NCI-H510A (cell line): ENCODE measurements at places on chromosomes 5 and 9.

DNA sequence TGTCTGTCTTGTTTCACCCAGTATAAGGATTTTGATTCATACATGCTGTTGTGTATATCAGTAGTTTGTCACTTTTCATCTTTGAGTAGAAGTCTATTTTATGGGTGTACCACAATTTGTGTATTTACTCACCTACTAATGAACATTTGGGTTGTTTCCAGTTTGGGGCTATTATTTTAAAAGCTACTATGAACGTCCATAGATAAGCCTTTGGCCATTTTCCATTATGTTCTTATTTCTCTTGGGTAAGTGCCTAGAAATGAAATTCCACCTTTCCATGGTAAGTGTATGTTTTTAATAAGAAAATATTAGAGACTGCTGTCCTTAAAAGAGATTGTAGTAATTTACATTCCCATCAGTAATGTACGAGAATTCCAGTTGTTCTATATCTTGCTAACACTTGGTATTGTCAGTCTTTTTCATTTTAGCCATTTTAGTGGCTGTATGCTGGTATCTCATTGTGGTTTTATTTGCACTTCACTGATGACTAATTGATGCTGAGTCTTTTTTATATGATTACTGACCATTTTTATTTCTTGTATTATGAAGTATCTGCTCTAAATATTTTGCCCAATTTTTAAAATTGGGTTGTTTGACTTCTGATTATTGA lies 17.9 kb upstream of the PDE8B start:
- DNase-seq = no peak

- no peak for DNase-seq
Observed at GRCh38 chr5:73117088-73117740, 3.2 kb upstream of the TMEM171 start.

DNA sequence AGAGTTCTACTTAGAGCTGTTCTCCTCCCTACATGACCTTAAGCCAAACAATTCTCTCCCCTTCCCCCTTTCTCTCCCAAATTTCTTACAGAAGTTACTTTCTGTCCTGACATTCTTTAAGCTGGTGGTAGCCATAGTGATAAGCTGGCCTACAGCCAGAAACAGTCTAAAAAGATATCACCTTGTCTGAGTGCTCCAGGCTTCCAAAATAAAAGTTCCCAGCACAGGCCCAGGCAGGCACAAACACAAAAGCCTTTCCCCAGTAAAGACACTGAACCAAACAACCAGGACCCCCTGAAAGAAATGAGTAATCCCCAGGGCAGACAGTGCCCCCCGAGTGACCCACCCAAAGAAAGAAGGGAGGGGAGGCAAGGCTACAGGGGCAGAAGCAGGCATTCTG lies 19.2 kb downstream of the SIL1 start:
- DNase-seq = peak; percentile 7

DNA sequence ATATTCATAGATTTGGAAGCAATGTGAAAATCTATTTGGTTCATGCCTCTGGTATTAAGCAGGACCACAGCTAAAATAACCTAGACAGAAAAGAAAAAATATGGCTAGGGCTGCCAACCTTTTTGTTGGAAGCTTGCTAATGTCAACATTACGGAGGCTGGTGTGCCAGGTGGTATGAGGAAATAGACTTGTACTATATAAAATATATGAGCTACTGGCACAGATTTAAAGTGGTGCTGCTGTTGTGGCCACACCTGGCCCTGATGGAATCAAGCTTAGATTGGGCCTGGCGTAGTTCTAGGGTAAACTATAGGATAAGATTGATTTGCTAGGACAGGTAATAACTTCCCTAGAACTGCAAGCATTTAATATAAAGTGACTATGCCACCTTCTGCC lies 10.6 kb upstream of the PARP8 start:
- no peak for DNase-seq

GRCh38 chr5:143161885-143162540 lies 241.5 kb downstream of the NR3C1 start:
- DNase-seq = no peak

GRCh38 chr5:174555726-174556125 lies 168.7 kb upstream of the MSX2 start:
- no peak for DNase-seq

- no peak for DNase-seq
Observed at GRCh38 chr9:132147331-132147730, 14.5 kb upstream of the NTNG2 start.

GRCh38 chr5:91272858-91273257 lies 110.3 kb downstream of the ARRDC3 start:
- DNase-seq = no peak

GRCh38 chr9:109166171-109166770 lies 778 bp downstream of the FRRS1L start:
- no peak for DNase-seq

DNA sequence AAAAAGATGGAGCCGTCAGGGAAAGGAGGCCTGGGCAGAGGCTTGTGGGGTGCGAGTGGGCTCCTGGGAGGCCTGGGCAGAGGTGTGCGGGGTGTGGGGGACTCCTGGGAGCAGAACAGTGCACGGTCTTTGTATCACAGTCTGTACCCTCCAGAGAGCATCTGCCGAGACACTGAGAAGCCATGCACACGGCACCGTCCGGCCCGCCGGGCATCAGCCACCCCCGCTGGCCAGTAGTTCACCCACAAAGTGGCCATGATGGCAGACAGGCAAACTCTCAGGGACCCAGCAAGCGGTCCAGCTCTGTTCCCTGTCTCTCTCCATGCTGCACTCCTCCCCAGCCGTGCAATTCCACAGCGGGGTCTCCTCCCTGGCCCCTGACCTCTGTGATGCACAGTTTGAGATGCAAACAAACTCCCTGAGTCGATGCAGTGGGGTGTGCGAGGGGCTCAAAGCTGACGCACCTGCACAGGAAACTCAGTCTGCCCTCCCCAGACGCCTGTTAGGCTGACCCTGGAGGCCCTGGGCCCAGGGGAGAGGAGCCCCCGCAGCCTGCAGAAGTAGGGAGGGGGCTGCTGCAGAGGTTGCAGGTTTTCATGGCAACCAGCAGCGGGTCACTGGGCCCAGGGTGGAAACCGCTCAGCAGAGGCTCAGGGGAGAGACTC lies 9.1 kb upstream of the GPSM1 start:
- DNase-seq = no peak

- no peak for DNase-seq
Observed at GRCh38 chr9:132780230-132781007, 97.7 kb downstream of the AK8 start.

GRCh38 chr9:72443855-72444254 lies 77.6 kb upstream of the TMC1 start:
- no peak for DNase-seq

DNA sequence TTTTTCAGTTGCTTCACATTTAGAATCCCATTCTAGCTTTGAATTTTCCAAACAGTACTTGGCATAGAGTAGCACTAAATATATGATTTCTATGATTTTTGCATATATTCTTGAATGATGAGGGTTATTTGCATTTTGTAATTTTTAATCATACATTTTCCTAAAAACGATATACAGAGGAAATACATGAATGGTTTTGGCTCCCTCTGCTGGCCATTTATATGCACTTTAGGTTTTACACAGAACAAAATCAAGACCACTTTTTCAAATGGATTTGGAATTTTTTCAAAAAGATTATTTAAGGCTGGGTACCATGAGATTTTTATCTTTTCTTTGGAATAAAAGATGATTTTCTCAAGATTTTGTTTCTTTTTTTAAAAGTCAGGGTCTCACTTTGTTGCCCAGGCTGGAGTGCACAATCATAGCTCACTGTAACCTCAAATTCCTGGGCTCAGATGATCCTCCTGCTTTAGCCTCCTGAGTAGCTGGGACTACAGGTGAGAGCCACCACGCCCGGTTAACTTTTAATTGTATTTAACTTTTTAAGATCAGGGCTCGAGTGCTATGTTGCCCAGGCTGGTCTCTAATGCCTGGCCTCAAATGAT lies 16.7 kb upstream of the COMMD10 start:
- no peak for DNase-seq

- peak; percentile 30 for DNase-seq
Observed at GRCh38 chr9:125240649-125240999, 519 bp downstream of the HSPA5 start.

GRCh38 chr5:7802855-7803254 lies 48.1 kb downstream of the CFAP90 start:
- no peak for DNase-seq

GRCh38 chr9:8907868-8908267 lies 1108.3 kb upstream of the DMAC1 start:
- DNase-seq = no peak

- DNase-seq = no peak
Observed at GRCh38 chr9:27402626-27403025, 105.7 kb upstream of the EQTN start.

DNA sequence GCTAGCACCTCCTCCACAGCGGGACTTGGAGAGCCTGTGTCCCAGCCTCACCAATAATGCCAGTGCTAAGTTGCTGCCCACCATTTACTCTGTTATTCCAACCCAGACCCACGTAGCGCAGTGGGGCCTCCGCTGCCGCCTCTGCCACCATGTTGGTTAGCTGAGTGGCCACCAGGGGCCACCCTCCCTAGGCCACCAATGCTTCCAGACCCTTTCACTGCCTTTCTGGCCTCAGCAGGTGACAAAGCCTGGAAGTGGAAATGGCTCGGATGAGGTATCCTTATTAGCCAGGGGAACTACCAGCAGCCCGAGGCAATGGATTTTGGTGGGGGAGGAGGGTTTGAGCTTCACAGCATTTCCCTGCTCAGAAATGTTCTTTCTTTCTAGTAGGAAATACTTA lies 110.1 kb downstream of the OSTF1 start:
- DNase-seq = no peak

- DNase-seq = no peak
Observed at GRCh38 chr5:168788107-168788506, 208.9 kb upstream of the PANK3 start.

DNA sequence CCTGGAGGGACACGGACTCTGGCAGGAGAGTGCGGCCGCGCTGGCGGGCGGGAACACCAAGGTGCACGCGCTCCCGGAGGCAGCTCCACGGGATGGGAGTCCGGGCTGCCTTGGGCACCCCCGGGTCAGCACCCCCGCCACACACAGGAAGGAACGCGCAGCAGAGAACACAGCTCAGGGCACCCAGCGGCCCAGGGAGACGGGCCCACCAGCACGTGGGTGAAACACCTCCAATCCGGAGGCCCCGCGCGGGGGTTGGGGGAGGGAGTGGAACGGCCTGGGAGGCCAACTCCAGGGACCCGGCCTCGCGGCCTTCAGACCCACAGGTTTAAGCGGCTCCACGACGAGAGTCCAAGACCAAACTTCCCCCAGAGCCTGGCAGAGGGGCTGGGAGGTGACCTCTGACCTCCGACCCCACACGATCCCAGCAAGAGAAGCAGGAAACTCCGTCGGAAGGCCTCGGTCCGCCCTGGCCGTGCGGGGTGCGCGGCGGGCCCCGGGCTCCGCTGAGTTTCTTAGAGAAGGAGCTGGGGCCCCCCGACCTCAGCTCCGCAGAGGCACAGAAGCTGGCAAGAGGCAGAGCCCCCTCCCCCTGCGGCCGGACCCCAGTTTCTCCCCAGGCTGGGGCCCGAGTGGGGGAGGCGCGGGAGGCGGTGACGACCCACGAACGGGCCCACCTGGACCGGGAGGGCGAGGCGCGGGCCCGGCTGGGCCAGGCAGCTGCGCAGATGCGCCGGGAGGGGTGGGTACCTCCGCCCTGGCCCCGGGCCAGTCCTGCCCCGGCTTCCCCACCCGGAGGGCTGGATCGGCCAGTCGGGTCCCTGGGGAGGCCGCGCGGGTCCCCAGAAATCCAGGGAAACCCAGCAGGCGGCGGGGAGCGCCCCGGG lies 851 bp downstream of the NACC2 start:
- peak; percentile 57 for DNase-seq

DNA sequence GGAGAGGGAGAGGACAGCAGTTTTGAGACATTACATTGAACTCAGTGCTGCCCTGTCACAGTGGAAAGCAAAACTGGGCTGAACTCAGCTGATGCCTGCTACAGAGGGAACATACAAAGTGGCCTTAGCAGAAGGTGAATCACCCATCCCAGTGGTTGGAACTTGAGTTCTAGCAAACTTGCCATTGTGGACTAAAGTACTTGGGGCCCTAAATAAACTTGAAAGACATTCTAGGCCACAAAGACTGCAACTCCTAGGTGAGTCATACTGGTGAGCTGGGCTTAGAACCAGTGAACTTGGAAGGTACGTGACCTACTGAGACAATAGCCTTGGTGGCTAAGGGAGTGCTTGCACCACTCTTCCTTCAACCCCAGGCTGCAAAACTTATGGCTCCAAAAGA lies 155.7 kb upstream of the RIOK2 start:
- no peak for DNase-seq

DNA sequence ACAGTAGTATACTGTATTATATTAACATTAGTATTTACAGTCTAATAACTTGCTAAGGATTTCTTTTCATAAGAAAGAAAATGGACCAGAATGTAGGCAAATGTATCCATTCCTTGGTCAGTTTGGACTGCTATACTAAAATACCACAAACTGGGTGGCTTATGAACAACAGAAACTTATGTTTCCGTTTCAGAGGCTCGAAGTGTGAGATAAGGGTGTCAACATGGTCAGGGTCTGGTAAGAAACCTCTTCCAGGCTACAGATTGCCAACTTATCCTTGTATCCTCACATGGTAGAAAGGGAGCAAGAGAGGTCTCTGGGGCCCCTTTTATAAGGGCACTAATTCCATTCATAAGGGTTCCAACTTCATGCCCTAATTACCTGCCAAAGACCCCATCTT lies 9.2 kb upstream of the ESM1 start:
- no peak for DNase-seq

GRCh38 chr9:121107881-121108280 lies 33.1 kb downstream of the CNTRL start:
- DNase-seq = no peak

- no peak for DNase-seq
Observed at GRCh38 chr5:72498284-72498683, 8.9 kb downstream of the ZNF366 start.

- no peak for DNase-seq
Observed at GRCh38 chr5:17114233-17114632, 103.2 kb upstream of the BASP1 start.

GRCh38 chr9:131438190-131438589 lies 44.3 kb downstream of the PRRC2B start:
- DNase-seq = no peak

DNA sequence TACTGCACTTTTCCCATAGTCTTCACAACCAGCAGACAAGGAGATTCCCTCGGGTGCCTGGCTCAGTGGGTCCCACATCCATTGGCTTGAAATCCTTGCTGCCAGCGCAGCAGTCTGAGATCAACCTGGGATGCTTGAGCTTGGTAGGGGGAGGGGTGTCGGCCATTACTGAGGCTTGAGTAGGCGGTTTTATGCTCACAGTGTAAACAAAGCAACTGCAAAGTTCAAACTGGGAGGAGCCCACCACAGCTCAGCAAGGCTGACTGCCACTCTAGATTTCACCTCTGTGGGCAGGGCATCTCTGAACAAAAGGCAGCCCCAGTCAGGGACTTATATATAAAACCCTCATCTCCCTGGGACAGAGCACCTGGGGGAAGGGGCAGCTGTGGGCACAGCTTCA lies 512.3 kb upstream of the MPDZ start:
- no peak for DNase-seq
